ENCODE measurements at places on chromosomes 16 and 17.

- no peak for DNase-seq
Measured at GRCh38 chr16:64121473-64121872, 1000.4 kb downstream of the CDH11 start.

DNA sequence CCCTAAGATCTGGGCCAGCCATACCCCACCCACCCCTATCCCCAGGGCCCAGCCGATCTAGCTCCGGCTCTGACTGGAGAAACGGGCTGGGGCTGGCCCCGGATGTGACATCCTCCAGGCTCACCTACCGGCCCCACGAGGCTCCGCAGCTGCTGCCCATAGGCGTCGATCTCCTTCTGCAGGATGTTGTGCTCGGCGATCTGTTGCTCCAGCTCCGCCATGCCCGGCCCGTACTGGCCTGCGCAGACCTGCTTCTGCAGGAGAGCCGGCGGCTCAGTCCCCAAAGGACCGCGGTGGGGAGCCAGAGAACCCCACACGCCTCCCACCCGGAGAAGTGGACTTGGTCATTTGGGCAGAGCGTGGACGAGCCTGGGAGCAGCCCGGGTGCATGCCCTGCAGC, 4.8 kb downstream of the EVPL start:
- no peak for DNase-seq

DNA sequence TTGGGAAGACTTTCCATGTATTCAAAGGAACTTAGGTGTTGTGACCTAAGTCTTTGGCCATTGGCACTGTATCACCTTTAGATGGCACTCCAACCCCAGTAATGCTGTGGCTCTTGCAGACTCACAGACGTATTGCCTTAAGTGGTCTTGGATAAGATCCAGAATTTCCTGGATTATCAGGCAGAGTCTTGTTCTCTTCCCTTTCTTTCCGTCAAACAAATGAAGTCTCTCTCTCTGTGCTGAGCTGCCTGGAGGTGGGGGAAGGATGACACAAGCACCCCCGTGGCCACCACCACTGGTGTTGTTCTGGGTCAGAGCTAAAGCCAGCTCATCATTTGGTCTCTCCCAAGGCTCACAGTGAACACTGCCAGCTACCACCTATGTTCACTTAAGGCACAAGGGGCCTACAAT, 789.9 kb upstream of the KIF2B start:
- no peak for DNase-seq

DNA sequence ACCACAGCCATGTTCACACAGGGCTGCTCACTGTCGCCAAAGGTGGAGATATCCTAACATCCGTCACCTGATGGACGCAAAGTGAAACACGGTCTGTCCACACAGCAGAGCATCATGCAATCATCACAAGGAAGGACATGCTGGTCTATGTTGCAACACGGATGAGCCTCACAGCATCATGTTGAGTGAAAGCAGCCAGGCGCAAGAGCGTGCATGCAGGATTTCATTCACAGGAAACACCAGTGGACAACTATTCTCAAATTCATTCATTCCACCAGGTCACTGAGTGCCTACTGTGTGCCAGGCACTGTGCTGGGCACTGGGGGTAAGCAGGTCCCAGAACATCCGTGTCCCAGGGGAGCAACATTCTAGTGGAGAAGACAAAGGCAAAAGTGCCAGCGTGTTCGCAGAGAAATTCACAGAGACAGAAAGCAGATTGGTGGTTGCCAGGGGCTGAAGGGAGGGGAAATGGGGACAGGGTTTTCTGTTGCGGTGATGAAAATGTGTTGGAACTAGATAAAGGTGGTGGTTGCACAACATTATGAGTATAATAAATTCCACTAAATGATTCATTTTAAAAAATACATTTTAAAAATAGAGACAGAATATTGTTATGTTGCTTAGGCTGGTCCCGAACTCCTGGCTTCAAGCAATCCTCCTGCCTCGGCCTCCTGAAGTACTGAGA, 22.7 kb upstream of the KCNJ12 start:
- no peak for DNase-seq

- DNase-seq: no peak
Measured at GRCh38 chr17:36972186-36972700, 23.5 kb downstream of the AATF start.
